Renal cortex interstitium (tissue), 15 donors: ENCODE measurements at places on chromosomes 2 and 18. TPM values are rescaled to one million over a fixed set of nuclear protein-coding genes. Genes with fewer than 3 reads are reported as not detected.

Gene HRH4
- 0.26 TPM for polyA plus RNA-seq

Gene KCNF1
- 1.2 TPM for polyA plus RNA-seq

DNA sequence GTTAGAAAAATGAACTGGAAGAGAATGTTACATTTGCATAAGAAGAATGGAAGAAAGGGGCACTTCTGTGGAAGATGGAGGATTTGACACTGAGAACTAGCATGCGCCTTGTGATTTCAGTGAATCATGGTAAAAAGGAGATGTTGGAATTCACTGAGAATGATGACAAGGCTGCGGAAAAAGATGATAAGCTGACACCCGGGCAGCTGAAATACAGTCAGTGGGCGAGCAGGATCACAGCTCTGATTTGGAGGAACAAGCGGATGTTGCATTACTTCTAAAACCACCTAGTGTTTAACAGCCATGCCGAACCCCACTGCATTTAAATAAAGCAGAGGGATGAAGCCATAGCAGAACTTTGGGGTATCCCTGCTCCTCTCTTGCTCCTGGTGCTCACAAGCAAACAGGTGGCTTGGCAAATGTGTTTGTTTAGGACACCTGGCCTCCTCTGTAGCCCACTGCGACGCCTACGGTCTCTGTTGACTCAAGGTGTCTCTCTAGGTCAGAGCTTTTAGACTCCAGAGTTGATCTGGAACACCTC lies 134.9 kb downstream of the NDUFA10 start:
- no peak for DNase-seq

DNA sequence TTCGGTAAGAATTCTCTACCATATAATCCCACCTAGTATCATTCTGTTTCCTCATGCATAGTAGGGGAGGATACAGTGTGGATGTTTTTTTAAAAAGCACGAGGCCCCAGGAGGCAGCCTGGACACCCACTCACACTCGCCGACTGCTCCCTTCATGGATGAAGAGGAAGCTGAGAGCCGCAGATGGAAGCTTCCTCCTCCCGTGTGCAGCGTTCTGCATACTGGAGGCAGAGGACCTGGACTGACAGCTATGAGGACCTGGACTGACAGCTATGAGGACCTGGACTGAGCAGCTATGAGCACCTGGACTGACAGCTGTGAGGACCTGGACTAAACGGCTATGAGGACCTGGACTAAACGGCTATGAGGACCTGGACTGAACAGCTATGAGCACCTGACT lies 234.4 kb downstream of the NDUFA10 start:
- no peak for DNase-seq

GRCh38 chr2:190031969-190032618 lies 30.4 kb downstream of the MSTN start:
- DNase-seq, result no peak

DNA sequence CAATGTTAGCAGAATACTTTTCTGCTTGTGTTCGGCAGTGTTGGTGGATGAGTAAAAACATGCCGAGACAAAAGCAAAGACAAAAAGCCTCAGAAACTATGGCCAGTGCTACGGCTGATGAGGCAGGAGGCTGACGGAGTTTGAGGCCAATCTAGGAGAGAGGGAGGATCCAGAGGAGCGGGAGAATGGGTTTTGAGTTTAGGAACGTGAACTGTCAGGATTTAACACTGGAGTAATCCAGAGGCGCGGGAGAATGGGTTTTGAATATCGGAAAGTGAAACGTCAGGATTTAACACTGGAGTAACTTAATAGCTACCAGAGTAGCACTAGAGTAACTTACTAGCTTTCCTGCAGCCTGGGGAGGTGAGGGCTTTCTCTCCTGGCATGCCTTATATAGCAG lies 37.4 kb downstream of the LYPD6B start:
- no peak for DNase-seq

GRCh38 chr2:174603280-174603679 lies 5.7 kb upstream of the WIPF1 start:
- no peak for DNase-seq

- DNase-seq, result no peak
Measured at GRCh38 chr2:165601928-165602521, 132.5 kb downstream of the CSRNP3 start.
